ENCODE measurements at places on chromosomes 2 and 18.
A peak's percentile ranks its signal among the peaks of the same experiment; 100 is the strongest.

DNA sequence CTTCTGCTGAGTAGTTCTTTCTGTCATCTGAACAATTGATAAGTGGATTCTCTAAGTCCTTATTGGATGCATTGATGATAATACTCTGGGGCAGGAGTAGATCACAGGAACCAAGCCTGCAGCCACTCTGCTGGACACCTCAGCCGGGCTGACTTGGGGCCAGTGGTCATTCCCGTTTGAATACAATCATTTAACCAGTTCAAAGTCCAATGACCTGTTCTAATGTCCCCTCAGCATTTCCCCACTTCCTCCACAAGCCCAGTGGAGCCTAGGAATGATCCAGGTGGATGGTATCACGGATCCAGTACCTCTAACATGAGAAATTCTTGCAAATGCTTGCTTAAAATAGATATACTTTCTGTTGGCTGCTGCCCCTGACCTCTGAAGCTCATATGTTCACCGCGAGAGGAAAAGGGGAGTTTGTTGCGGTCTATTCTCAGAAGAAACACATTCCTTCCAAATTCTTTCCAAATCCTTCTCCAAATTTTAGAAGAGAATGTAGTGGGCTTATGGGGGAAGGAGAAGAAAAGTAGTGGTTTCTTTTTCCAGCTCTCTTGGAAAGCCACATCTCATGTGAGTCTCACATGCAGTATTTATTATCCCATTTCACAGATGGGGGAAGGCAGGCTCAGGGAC lies 170.9 kb downstream of the INHBB start:
- no peak for DNase-seq

DNA sequence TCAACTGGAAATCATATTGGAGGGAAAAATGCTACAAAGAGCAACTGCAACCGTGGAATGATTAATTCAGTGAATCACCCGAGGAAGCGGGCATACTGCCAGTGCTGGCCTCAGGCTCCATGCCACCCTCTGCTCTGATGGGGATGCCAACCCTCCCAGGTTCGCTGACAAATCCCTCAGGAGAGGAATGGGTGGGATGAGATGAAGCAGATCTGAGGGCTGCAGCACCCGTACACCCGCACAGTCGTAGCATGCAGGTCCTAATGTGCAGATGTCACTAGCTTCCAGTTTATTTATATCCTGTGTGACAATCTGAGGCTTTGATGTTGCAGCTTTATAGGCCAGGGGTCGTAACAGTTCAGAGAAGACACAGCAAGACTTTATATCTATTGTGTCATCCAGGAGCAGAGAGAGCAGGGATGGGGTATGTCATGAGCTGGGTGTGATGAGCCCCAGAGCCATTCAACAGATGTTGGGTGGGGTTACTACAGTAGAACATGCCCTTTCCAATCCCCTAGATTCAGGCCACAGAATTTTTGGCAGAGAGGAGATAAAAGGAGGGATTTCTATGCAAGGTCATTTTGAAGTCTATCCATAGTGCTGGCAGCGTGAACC lies 44.6 kb downstream of the DPP4 start:
- no peak for DNase-seq

DNA sequence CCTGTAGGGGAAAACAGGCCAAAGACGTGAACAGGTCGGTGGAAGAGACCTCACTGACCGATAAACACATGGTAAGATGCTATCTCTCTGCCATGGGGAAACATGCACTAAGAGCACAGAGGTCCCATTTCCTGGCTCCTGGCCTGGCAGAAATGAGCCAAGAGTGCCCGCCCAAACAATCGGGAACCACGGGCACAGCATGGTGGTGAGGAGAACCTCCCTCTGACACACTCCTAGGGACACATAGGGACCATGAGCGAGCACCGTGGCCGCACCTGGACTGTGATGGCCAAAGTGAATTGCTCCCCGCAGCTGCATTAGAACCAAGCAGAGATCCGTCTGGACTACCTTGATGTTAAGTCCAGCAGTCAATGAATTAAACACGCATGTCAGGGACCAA lies 11.1 kb downstream of the HS6ST1 start:
- DNase-seq: peak; percentile 3

DNA sequence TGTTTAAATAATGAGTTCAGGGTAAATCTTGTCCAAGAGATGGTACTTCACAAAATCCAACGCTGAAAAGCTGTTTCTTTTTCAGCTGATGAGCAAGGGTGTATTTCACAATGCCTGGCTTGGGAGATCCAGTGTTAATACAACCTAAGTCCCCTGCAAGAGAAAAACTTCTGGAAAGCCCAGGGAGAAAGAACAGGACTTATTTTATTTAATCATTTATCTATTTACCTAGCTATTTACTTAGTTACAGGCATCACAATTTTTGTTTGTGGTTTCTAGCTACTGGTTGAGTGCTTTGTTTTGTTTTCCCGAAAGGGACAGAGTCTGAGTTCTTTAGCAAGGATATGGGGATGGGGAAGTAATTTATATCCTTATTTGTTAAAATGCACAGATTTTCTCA lies 598.2 kb upstream of the SYT4 start:
- no peak for DNase-seq

- peak; percentile 17 for DNase-seq
Observed at GRCh38 chr18:50009773-50010335, 185.1 kb downstream of the MYO5B start.

GRCh38 chr18:8785855-8786482 lies 80.6 kb downstream of the MTCL1 start:
- no peak for DNase-seq

- DNase-seq: no peak
Observed at GRCh38 chr18:50439460-50440015, 64.7 kb downstream of the SKA1 start.

- no peak for DNase-seq
Observed at GRCh38 chr2:235244255-235245220, 249.3 kb upstream of the AGAP1 start.

GRCh38 chr2:237498341-237498740 lies 11.3 kb downstream of the MLPH start:
- no peak for DNase-seq

- no peak for DNase-seq
Observed at GRCh38 chr2:124646166-124646815, 621.2 kb downstream of the CNTNAP5 start.

DNA sequence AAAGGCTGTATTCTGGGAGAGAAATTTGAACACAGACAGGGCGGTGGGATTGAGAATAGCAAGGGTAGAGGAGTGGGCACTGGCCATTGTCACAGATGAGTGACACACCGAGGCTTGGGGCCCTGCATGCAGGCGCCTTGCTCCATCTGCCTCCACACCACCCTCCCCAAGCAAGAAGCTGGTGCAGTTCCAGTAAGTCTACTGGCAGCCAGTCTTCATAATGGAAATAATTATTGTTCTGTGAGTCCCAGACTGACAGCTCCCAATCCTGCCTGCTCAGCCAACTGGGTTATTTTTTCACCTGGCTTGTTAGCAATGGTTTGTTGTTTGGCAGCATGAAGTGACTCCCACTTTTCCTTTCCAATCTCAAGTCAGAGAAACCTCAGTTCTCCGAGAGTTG lies 13.0 kb downstream of the TTC32 start:
- no peak for DNase-seq

DNA sequence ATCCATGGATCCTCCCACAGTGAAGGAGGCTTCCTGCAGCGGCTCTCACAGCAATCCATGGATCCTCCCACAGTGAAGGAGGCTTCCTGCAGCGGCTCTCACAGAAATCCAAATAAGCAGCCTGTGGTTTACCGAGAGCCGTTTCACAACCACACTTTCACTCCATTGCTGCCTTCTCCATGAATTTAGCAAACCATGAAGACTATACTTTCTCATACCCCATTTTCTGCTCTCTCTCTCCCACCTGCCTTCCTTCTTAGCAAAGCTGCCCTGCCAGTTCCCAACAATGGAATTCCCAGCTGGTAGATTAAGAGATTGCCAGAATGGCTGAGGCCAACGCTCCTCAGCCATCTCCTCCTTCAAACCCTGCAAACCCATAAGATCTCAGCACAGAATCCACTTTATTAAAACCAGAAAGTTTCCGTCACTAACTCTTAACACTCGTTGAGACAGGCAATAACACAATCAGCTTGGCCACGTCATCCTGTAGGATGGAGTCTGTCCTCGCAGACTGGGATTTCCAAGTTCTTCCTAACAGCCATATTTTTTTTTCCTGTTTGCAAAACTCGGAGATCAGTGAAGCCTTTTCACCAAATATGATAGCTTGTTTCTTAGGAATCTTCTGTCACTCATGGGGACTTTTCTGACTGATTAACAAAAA lies 162.2 kb downstream of the PXDN start:
- no peak for DNase-seq

DNA sequence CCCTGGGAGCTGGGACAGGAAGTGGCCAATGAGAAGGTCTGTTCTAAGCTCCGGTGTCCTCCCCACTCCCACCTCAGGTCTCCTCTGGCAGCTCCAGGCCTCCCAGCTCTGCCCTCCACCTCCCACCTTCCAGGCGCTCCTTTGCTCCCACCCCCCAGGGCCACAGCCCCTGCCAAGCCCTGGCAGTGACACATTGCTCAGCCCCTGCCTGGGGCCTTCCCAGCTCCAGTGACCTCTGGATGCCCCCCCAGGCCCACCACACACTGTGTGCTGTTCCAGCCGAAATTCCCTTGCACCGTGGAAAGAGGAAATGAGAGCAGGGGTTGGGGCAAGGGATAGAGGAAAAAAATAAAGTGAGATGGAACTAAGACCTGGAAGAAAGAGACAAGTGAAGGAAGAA lies 289.6 kb downstream of the CYP26B1 start:
- no peak for DNase-seq

DNA sequence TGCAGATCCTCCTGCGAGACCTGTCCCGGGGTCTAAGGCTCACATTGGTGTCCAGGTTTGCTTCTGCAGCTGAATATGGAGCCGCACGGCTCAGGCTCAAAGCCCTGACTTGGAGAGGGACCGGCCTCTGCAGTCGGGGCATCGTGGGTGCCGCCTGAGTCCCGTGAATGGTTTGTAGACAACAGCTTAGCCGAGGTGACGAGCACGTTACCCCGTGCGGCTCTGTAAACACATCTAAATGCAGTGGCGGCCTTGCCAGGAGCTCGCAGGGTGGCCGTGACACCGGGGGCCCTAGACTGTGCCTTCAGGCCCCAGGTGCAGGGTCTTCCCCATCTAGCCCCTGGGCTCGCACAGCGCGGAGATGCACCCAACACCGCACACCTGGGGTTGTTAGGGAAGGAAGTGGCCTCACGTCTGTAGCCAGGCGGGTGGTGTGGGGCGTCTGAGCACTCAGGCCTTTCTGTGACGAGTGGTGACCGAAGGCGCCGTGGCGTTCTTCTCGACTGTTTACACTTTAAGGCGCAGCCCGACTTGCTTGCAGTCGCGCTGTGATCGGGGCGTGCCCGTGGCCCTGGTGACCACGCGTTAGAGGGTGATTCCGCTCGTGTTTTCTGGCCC lies 91.6 kb downstream of the NFATC1 start:
- DNase-seq: no peak

Measured in gastrocnemius medialis (tissue), 4 donors.